Left forelimb (tissue), 1 donor: ENCODE measurements at places on chromosomes 16 and 17.

GRCh38 chr16:70302745-70303144 lies 3.8 kb downstream of the DDX19B start:
- no peak for DNase-seq

DNA sequence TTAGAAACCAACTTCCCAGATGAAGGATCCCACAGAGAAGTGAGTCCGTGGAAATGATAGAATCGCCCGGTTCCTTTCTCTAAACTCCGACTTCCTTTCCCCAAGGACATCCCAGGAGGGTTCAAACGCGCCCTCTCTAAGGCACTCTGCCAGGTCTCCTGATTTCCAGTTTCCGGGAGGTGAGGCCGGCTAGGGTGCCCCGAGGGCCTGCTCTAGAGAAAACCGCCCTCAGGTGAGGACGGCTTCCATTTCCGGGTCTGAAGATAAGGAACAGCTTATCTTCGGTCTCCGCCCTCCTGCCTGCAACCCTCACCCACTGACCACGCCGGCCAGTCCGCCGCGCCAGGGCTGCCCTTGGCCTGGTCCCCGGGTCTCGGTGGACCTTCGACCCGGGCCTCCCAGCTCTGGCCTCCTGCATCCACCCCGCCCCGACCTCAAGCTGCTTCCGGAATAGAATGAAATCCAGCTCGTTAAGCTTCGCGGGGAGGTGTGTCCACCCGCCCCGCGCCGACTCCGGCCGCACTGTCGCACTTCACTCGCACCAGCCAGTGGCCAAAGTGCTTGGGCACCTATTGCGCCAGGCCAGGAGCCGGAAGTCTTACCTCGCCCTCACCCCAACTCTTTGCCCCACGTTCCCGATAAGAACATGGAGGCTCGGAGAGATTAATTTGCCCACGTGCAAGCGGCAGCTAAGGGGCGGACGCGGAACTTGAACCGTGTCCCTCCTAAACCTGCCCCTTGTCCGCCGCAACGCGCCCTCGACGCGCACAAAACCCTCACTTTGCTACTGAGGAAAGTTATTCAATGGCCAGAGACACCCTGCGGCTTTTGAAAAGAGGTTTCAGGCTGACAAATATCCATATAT lies 836 bp upstream of the MMP15 start:
- peak; percentile 65 for DNase-seq

DNA sequence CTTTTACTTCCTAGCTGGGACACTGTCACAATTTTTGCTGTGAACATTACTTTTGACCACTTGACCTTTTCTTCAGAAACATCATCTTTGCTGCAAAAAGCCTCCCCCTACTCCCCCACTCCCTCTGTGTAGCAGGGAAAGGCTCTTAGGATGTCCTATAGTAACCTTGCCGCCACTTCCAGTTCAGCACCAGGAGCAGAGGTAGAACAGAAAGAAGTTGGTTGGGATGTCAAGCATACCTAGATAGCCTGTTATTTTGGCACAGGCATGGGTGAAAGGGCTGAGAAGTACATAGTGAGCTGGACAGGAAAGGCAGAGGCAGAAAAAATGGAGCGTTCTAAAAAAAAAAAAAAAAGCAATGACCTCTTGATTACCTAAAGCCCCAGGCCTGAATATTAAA lies 31.3 kb downstream of the SMIM36 start:
- no peak for DNase-seq

DNA sequence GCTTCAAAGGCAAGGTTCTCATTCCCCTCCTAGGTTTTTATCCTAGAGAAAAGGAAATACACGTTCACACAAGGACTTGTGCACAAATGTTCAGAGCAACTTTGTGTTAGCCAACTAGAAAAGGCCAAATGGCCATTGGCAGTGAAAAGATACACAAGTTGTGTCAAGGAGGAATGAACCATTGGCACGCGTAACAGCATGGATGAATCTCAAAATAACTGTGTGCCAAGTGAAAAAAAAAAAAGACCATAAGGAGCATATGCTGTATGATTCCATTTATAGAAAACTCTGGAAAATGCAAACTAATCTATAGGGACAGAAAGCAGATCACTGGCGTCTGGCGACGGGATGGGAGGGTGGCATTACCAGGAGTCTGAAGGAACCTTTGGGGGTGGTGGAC lies 333.8 kb downstream of the SNX29 start:
- no peak for DNase-seq

- no peak for DNase-seq
These were observed 76.6 kb downstream of the LMF1 start for GRCh38 chr16:894136-894535.

DNA sequence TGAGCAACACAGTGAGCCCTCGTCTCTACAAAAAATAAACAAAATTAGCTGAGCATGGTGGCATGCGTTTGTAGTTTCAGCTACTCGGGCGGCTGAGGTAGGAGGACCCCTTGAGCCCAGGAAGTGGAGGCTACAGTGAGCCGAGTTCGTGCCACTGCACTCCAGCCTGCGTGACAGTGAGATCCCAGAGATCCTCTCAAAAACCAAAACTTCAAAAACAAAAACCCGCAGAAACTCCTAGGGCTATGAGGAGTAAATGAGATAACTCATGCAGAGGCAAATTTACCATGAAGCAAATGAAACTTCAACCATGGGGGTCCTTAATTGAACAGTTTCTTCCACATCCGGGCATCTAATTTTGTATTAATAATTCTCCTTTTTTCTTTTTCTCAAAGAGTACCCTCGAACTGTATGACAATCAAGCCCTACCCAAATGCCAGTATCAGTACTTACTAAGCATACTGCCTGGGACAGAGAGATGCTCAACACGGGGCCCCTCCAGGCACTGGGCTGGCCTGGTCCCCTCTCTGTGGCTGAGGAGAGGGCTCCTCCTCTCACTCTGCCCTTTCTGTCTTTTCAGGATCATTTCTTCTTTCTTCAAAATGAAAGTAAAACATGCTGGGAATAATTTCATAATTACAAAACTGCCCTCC lies 789 bp upstream of the PIPOX start:
- no peak for DNase-seq
